Keratinocyte (primary cell): ENCODE measurements at places on chromosomes 7 and 10.

GRCh38 chr7:1144269-1144771 lies 15.7 kb downstream of the ZFAND2A start:
- no peak for DNase-seq

DNA sequence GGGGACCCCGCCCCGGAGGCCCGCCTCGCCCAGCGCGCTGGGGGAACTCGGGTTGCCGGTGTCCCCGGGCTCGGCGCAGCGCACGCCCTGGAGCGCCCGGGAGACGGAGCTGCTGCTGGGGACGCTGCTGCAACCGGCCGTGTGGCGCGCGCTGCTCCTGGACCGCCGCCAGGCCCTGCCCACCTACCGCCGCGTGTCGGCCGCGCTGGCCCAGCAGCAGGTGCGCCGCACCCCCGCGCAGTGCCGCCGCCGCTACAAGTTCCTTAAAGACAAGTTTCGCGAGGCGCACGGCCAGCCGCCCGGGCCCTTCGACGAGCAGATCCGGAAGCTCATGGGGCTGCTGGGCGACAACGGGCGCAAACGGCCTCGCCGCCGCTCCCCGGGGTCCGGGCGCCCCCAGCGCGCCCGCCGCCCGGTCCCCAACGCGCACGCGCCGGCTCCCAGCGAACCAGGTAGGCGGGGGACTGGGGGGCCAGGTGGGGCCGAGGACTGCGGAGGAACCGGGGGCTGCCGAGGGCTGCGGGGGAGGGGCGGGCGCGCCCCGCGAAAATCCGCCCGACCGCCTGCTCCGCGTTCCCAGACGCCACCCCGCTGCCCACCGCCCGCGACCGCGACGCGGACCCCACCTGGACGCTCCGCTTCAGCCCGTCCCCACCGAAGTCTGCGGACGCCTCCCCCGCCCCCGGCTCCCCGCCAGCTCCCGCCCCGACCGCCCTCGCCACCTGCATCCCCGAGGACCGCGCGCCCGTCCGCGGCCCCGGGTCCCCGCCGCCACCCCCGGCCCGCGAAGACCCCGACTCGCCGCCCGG lies 574 bp downstream of the UTF1 start:
- DNase-seq = no peak

- DNase-seq = no peak
Observed at GRCh38 chr10:86155054-86155921, 211.3 kb downstream of the GRID1 start.

- DNase-seq = no peak
Observed at GRCh38 chr7:156635529-156636385, 4.8 kb upstream of the RNF32 start.

GRCh38 chr10:126135177-126135576 lies 238.8 kb downstream of the FANK1 start:
- no peak for DNase-seq

- DNase-seq = peak; percentile 17
Observed at GRCh38 chr10:104766341-104766740, 125.3 kb downstream of the SORCS3 start.

- DNase-seq = peak; percentile 30
Observed at GRCh38 chr7:85103962-85104361, 82.9 kb downstream of the SEMA3D start.

DNA sequence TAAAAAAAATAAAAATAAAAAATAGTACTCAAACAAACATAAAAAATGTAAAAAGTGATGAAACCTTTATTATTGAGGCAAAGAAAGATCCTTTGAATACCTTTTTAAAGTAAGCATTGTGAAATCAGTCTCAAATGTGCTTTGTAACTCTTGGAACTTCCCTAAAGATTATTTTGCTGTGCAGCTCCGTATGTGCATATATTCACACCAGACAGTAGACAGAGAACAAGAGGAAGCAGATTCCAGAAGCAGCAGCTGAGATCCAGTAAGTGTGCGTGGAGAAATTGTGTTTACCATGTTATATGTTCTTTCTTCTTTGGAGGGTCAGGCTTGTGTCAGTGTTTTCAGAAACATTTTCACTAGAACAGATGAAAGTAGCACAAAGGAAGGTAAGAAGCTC lies 324.9 kb downstream of the AGMO start:
- DNase-seq = no peak

GRCh38 chr10:47026301-47027107 lies 115.3 kb downstream of the PTPN20 start:
- no peak for DNase-seq

DNA sequence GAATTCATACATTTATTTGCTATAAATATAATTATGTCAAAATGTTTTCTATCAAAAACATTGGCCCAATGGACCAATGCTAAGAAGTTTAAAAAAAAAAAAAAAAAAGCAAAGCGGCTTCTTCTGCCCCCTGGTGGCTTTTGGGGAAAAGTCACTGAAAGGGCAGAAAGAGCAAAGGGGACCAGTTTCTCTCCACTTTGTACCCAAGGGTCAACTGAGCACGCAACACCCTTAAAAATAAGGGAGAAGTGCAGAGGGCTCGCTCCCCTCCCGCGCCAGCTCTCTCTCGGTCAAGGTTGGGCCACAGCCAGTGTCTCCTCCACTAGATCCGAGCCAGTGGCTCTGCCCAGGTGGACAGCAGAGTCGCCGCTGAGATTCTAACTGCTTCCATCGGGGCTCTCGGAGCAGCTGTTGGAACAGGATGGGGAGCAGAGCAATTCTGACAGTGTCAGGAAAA lies 136.4 kb upstream of the FGFR2 start:
- DNase-seq = no peak

DNA sequence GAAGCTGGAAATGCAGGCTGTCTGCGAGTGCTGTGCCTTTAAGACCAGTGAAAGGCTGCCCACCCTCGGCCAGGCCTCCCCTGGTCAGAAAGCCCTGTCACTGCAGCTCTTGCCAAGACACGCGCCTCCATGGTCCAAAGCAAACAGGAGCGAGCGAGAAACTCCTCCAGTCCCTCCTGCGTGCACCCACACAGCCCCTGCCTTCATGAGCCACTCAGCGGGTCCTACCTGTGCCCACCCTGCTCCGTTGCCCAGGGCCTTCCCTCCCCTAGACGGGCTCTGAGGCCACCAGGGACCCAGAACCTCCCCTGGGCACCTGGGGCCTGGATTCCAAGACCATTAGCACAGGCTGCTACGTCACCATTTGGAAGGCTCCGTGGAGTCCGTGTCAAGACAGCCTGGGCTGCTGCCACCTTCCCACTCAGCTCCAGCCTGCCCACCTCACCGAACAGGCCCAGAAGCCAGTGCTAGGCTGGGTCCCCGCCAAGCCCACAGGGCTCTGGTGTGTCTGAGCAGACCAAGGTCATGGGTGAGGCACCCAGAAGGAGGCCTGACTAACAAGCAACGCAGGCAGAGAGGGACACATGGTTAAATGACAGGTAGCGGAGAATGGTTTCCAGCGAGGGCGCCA lies 144.5 kb downstream of the NEURL1 start:
- no peak for DNase-seq

DNA sequence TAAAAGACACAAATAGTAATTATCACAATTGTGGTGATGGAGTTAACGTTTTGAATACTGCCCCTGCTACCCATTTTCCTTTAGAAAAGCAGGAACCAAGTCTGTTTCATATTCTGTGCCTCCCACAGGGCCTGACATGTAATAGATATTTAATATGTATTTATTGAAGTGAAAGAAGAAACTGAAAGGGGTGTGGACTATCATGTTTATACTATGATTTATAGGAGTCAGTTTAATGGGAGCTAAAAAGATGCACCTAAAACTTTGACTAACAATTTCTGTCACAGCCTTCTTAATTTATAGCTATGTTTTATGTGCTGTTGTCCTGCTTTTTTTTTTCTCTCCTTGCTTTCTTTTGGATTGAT lies 24.1 kb upstream of the BHLHA15 start:
- DNase-seq = no peak

DNA sequence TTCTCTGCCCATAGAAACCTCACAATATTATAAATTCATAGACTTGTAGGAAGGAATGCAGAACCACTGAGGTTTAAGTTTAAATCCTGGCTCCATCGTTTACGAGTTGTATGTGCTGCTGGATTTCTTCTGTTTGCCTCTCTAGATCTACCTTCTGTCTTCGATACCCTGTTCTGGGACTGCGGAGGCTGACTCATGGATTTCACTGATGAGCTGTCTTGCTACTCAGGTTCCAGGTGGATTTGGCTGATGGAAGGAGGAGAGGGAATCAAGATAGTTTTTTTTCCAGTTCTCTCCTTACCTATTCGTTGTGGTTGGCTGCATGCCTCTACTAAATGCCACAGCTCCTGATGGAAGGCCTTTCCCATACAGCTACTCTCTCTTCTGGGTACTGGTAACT lies 375.8 kb downstream of the REEP3 start:
- no peak for DNase-seq

DNA sequence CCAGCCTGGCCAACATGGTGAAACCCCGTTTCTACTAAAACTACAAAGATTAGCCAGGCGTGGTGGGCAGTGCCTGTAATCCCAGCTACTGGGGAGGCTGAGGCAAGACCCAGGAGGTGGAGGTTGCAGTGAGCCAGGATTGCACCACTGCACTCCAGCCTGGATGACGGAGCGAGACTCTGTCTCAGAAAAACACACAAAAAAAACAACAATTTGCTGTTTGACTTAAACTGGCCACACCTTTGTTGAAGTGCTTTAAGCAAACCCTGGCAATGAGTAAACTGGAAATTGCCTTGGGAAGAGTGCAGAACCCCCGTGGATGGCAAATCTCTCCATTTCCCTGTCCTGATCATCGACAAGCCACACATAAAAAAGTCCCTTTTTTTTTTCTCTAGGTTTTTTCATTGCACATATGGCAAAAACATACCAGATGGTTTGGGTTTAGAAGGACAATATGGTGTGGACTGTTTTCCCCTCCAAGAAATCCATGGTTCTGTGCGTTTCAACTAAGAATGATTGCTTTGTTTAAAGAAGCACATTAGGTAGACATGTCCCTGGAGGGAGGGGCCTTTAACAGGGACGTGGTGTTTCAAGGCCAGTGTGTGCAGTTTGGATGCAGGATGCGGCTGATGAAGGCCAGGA lies 76.9 kb downstream of the NRP1 start:
- DNase-seq = no peak

- no peak for DNase-seq
Observed at GRCh38 chr10:120646159-120646732, 189.2 kb downstream of the PLPP4 start.

DNA sequence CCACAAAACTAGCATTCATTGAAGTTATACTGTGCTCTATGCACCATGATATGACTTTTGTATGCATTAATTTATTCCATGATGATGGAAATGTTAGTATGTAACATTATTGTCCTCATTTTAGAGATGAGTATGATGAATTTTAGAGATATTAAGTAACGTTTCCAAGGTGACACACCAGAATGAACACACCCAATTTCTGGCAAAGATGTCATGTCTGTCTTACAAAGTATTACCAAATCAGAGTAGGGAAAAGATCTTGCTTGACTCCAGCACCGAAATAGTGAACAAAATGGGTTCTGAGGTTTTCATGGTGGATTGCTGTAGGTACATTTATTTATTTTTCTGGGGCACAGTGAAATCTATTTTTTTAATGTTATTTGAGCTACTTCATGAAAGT lies 33.8 kb upstream of the COL1A2 start:
- no peak for DNase-seq

- no peak for DNase-seq
Observed at GRCh38 chr7:123143252-123144006, 56.3 kb downstream of the SLC13A1 start.

- no peak for DNase-seq
Observed at GRCh38 chr10:84838851-84839250, 510.5 kb downstream of the CCSER2 start.

DNA sequence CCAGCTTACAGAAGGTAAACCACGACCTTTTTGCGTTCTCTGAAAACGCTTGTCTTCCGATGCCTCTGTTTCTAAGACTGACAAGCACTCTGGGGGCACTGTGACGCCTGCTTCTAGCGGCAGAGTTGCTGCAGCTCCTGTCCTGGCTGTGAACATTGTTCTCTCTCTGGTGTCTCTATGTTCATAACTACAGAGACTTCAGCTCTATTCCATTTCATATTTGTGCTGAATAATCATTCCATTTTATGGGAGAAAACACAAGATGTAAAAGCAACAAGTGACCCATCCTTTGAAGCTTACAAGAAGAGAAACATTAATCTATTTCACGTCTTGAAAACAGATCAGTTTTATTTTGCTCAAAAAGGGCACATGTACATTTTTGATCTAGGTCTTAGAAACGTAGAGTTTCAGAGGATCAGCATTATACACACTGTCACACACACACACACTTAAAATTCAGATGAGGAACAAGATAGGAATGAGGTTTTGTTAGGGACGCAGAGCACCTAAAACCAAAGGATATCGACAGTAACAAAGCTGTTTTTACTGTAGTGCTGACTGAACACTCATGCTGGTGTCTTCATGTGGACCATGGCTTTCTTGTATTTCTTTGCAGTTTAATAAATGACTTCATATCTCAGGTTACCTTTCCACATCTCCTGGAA lies 3.0 kb downstream of the IKZF1 start:
- no peak for DNase-seq

DNA sequence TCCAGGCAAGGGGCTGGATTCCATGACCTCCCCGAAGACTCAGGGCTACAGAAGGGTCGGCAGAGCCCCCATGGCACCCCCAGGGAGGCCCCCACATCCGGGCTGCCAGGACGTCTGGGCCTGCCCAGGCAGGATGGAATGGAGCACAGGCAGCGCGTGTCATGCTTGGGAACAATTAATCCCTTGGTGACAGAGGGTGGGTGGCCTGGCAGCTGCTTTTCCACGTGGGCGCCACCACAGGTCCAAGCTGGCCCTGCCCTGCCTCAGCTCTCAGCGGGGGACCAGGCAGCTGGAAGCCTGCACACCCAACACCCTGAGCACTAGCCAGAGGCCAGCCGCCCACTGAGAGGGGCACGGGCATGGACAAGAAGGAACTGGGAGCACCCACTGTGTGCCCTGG lies 11.4 kb downstream of the ELN start:
- no peak for DNase-seq

DNA sequence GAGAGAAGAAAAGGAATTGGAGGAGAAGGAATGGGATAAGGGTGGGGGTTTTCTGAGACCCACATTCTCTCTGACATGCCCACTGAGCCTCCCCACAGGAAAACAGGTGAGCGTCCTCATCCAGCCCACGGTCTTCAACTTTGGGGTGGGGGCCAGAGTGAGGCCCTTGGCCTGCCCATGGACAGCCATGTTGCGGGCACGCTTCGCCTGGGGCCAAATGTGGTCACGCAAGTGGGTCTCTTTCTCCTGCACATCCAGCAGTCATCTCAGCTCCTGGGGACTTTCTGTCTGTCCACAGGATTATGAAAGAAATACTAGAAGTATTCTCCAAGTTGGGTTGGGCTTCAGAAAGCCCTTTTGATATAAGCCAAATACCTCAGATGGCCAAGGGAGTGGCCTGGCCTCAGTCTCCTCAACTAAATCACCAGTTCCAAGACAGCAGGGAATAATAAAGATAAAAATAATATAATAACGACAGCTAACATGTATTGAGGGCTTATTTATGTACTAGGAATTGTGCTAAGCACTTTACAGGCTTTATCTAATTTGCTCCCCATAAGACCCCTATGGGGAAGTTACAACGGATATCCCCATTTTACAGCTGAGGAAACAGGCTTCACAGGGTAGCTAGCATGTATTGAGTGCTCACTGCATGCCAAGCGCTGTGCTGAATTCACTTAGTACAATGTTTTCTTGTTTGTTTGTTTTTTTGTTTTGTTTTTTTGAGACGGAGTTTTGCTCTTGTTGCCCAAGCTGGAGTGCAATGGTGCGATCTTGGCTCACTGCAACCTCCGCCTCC lies 57.2 kb upstream of the LBX1 start:
- DNase-seq = no peak

- DNase-seq = no peak
Observed at GRCh38 chr10:14195433-14195832, 135.3 kb downstream of the FRMD4A start.
